ENCODE measurements at places on chromosomes 12 and 14.

DNA sequence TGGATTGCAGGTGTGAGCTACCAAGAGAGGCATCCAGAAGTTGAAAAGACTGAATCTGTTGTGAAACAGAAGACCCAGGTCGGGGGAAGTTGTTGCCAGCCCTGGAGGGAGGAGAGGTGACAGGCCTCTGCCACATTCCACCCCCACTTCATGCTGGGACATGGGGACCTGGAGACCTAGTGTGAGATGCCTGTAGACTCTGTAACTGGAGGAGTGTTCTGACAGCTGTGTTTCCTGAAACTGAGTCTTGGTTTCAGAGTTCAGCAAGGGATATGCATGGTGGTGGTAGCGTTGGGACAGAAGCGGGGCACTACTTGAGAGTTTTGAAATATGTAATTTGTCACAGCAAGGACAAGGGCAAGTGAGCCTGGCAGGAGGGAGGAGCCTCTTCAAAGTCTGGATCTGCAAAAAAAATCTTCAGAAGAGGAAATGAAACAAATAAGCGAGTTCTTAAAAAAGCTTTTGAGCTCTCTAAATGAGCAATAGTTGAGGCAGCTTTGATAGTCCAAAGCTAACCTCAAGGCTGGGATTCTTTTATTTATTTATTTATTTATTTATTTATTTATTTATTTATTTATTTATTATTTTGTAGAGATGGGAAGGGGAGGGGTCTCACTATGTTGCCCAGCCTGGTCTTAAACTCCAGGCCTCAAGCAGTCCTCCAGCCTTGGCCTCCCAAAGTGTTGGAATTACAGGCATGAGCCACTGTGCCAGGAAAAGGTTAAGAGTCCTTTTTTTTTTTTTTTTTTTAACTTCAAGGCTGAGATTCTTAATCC lies 58.9 kb upstream of the EEA1 start:
- peak; percentile 39 for DNase-seq

DNA sequence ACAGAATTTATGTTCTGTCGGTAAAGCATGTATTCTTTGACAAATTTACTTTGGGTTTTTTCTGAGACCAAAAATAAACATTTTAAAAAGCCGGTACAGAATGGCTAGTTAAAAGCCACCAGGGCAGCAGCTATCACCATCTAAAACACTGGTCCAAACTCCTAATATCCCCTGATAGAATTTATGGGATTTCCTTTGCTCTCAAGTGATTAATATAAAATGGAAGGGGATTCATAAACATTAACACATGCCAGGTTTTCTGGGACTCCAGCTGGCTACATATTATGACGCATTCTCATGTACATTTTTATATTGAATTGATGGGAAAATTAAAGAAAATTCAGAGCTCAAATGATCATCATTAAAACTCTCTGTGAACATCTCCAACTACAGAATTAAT lies 640.8 kb downstream of the C12orf50 start:
- DNase-seq: no peak

DNA sequence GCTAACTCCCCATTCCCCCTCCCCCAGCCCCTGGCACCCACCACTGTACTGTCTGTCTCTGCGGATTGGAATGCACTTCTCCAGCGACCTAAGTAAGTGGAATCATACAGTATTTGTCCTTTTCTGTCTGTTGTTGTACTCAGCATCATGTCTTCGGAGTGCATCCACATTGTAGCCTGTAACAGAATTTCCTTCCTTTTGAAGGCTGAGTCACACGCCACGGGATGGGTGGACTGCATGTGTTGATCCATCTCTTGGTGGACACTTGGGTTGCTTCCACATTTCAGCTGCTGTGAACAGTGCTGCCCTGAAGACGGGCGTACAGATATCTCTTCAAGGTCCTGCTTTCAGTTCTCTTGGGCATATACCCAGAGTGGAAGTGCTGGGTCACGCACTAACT lies 34.4 kb downstream of the DDX51 start:
- DNase-seq: no peak

DNA sequence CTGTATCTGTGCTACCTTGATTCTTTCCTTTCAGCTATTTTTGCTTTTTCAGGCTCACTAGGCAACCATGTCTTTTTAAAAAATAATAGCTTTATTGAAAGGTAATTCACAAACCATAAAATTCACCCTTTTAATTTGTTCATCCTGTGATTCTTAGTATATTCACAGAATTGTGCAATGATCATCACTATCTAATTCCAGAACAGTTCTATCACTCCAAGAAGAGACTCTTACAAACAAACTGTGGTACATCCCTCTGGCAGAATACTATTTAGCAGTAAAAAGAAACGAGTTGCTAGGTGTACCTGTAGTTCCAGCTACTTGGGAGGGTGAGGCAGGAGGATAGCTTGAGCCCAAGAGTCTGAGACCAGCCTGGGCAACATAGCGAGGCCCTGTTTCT lies 14.8 kb downstream of the CREBL2 start:
- DNase-seq: no peak

- DNase-seq: no peak
Observed at GRCh38 chr14:102993523-102993922, 63.8 kb downstream of the CDC42BPB start.

GRCh38 chr14:24938593-24938992 lies 111.4 kb downstream of the STXBP6 start:
- no peak for DNase-seq

- no peak for DNase-seq
Observed at GRCh38 chr12:64459394-64459891, 7.5 kb downstream of the TBK1 start.

- DNase-seq: no peak
Observed at GRCh38 chr12:107470645-107471044, 215.0 kb upstream of the PWP1 start.

- no peak for DNase-seq
Observed at GRCh38 chr12:9606736-9607372, 862 bp downstream of the KLRB1 start.

DNA sequence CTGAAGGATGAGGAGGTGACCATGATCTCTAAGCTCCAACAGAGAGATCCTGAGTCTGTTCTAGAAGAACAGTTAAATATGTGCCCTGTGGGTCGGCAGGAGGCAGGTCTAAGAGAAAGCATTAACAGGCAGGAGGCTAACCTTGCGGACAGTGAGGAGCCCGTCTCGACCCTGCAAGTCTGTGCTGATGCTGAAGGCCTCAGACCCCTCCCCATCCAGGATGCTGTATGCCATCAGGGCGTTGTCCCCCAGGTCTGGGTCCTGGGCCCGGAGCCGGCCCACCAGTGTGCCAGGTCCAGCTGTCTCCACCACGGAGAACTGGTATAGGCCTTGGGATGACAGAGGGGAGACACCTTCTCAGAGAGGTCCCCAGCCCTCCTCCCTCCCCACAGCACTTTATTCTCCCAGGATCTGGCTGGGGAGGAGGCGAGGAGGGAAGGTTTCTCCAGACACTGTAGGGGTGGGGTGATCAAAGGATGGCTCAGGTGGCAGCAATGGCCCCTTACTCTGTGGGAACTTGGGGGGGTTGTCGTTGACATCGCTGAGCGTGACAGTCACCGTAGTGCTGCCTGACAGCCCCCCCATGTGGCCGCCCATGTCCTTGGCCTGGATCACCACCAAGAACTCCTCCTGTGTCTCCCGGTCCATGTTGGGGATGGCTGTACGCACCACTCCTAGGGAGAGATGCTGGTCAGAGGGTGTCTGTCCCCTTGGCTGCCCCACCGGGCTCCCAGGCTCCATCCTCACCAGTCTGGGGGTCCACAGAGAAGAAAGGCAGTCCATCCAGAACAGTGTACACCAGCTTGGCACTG lies 3.1 kb downstream of the CDH24 start:
- no peak for DNase-seq

DNA sequence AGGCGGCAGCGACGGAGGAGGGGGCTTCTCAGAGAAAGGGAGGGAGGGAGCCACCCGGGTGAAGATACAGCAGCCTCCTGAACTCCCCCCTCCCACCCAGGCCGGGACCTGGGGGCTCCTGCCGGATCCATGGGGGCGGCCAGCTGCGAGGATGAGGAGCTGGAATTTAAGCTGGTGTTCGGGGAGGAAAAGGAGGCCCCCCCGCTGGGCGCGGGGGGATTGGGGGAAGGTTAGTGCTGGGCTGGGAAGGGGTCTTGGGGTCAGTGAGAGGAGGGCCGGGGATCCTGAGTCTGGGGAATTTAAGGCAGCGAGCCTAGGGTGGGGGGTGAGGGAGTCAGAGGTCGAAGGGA lies 203 bp downstream of the NFATC4 start:
- no peak for DNase-seq

DNA sequence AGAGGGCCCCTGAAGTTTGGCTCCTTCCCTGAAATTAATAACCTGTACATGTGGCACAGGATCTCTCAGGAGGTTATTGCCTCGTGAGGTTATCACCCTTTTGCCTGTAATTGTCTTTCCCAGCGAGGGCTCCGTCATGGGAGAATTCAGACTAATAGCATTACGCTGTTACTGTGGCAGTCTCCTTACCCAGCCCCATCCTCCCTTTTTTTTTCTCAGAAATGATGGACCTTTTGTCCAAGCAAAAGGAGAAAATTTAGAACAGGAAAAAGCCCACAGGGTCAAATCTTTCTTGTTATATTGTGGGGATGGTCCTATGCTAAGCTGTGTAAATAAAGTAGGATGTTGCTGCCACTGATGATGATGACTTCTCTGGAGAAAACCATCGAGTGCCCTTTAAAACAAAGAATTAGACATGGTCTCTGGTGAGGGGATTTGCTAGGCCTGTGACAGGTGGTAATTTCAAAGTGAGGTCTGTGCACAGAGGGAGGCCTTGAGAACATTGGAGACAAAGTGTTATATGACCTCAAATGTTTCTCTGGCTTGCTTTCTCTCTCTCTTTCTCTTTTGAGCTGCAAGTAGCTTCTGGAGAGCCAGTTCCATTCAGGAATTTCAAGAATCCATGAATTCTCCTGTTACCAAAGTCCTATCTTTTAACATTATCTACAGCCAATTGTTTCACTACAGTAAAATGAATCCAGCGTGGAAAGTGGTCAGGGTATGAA lies 357.2 kb downstream of the BMP4 start:
- no peak for DNase-seq

DNA sequence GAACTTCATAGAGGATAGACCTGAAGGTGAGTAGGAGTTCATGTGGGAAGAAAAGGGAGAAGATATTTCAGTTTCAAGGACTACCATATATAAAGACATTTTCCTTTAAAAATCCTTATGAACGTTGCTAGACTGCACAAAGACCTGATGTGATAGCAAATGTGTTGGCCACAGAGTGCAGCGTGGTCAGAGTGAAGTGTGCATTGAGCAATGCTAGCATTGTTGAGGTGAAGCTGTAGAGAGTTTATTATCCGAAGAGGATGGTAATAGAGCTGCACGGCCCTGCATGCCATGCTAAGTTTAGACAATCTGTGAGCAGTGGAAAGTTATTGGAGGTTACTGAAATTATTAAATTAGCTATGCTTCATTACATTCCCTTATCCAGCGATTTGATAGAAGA lies 413.0 kb downstream of the CCDC91 start:
- no peak for DNase-seq

DNA sequence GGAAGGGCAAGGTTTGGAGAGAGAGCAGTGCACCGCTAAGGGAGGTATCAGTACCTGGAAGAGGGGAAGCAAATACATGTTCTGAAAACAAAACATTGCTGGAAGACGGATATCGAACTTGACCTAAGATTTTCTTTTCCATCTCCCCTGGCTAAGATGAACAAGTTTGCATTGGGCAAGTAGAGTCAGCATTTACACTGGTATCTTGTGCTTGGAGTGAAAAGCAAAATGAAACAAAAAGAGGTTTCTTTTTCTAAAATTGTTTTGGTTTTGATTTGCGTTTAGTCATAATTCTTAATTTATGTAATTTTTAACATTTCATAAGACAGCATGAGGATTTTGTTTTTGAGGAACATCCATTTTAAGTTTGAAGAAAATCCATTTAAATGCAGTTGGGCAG lies 881.6 kb downstream of the NRXN3 start:
- no peak for DNase-seq

- DNase-seq: no peak
Observed at GRCh38 chr12:76698966-76699365, 64.9 kb upstream of the ZDHHC17 start.

DNA sequence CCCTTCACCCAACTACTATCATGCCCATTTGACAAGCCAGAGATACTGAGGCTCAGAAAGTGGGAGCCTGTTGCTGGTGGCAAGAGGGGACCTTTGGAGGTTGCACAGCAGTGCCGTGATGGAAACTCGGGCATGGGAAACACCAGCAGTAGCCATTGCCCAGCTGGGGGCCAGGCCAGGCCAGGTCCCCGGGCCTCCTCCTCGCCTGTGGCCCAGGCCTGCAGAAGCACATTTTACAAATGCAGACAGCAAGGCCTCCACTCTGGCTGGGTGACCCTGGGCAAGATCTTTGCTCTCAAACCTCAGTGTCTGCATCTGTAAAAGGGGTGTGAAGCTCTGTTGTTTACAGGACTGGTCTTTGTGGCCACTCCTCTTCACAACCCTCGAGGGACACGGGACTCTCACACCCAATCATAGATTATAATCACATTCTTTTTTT lies 4.5 kb upstream of the SH2B3 start:
- no peak for DNase-seq

DNA sequence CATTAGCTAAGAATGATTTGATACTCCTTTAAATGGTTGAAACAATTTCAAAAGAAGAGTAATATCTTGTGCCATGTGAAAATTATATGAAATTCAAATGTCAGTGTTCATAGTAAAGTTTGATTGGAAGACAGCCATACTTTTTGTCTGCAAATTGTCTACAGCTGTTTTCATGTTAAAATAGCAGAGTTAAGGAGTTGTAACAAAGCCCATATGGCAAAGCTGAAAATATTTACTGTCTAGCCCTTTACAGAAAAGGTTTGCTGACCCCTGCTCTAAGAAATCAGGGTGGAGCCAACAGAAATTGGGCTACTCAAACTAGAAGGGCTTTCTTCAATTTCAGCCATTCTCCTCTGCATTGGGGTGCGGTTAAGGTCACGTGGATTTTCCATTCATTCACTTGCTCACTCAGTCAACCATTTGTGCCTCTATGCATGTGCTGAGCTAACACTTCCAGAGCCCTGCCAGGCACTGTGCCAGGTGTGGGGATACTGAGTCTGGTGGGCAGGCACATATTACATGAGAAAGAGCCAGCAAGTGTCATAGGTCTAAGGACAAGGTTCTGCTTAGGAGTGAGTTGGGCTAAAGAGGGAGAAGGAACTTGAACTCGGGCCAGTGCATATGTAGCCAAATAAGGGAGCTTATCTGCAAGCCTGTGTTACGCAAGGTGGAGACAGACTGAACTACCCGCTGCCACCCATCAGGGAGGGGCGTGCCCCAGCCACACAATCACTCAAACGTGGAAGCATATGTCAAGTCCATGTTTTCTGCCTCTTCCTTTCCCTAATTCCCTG lies 139.8 kb upstream of the NOS1 start:
- no peak for DNase-seq
